ENCODE measurements at places on chromosomes 3 and 15.

DNA sequence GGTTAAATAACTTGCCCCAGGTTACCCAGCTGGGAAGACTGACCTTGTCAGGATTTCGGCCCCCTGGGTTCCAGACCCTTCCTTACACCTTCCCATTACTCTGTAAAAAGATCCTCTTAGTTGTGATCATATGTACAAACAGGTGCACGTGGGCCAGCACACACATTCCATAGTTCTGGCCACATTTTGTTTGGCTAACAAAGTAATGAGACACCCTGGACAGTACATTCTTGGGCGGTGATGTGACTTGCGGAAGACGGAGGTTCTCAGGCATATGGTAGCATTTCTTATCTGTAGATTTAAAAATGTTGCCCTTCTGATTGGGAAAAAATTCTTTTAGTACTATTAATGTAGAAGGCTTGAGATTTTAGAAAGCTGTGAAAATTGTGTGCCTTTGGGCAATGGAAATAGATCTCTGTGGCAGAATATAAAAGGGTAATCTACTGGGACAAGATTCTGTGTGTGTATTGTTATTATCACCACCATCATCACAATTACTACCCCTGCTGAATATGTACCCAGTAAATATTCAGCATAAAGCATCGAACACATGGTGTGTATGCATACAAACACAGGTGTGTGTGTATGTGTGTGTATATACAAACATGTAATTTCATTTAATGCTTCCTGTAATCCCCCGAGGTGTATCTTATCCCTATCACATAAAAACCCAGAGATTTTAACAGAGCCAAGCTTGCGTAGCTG, 205.4 kb upstream of the UBE2E1 start:
- no peak for DNase-seq

- no peak for DNase-seq
These were observed 111.2 kb upstream of the STT3B start for GRCh38 chr3:31421314-31422048.

- DNase-seq, result peak; percentile 66
These were observed 97.3 kb downstream of the TOP2B start for GRCh38 chr3:25567388-25567787.

DNA sequence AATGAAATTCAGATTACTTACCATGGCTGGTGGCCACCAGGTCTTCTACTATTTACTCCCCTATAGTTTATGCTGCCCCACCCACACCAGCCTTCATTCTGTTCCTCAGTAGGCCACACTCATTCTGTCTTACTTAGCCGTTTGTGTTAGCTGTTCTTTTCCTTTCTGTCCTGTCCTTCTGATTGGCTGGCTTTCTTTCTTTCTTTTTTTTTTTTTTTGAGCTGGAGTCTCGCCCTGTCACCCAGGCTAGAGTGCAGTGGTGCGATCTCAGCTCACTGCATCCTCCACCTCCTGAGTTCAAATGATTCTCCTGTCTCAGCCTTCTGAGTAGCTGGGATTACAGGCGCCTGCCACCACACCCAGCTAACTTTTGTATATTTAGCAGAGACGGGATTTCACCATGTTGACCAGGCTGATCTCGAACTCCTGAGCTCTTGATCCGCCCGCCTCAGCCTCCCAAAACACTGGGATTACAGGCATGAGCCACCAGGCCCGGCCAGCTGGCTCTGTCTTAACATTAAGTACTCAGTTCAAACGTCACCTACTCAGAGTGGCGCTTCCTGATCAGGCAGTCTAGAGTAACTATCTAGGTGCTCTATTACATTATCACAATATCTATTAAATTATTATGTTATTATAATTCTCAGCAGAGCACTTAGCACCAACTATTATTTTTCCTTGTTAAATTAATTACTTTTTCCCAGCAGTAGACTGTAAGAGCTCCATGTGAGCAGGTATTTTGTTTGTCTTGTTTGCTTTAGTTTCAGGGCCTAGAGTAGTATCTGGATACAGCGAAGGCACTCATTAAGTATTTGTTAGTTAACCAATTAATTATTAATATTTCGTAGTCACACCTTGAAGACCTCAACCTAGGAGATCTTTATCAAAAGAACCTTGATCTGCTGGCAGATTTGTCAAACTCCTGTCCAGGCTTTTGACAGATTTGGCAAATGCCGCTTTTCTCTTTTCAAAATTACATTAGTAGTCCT, 6.4 kb downstream of the CMSS1 start:
- no peak for DNase-seq

DNA sequence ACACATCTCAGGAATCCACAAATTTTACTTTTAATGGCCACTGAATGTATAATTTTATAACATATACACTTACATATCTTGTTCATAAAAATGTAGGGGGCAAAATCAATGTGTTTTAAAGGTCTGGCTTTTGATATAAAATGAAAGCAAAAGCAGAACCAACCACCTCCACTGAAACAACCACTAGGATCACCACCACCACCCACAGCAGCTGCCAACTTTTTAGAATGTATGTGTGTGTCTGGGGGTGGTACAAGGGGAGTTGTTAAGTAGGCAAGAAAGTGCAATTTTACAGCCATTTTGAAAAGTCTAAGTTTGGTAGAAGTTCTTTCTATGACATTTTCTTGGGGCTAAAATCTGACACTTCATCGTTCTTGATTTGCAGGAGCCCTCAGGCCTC, 44.0 kb downstream of the OTOL1 start:
- no peak for DNase-seq

GRCh38 chr3:46183330-46183729, 24.8 kb downstream of the CCR1 start:
- no peak for DNase-seq

DNA sequence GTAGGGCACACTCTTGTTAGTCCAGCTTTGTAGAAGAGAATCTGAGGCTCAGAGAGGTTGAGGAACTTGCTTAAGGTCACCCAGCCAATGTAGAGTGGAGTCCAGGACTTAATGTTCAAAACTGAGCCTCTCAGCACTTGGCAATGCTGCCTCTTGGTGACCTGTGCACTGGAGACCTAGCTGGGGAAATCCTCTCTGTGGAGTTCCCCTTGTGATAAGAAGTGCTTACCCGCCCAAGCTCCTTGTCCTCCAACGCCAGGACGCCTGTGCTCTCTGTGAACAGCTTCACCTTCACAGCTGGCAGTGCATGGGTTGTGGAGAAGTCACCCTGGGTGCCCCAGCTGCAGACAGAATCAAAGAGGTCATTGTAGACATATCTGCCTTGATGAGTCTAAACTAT, 219.1 kb upstream of the FEZF2 start:
- no peak for DNase-seq

DNA sequence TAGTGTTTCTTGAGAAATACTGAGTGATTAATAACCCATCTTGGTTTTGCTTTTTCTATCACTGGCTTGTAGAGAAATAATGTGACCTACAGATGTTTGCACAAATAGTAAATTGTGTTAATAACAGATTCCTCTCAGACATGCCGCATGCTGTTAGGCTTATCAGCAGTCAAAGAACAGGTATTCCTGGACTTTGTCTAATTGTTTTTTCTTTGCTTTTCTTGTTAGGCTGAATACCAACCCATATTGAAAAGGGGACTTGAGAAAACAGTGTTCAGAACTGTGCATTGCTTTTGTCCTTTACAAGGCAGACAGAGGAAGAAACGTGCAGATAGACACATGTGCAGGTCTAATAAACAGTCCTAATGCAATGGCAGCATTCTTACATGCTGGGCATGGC, 51.0 kb upstream of the RARB start:
- no peak for DNase-seq

DNA sequence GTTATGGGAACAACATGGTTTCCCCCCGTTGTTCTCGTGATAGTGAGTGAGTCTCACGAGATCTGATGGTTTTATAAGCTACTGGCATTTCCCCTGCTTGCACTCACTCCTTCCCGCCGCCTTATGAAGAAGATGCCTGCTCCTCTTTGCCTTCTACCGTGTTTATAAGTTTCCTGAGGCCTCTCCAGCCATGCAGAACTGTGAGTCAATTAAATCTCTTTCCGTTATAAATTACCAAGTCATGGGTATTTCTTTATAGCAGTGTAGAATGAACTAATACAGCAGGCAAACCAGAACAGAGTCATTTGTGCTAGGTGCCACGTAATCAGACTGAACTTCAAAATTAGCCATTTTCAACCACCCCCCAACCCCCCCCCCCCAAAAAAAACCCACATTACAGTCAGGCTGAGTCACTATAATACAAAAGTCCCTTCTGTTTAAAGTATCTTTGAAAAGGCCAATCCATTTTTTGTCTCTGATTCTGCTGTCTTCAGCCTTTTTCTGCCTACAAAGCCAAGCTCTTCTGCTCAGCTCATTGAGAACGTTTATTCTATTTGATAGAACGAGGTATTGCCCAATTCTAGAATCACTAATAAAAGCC, 4.1 kb downstream of the OR4F6 start:
- DNase-seq, result no peak

DNA sequence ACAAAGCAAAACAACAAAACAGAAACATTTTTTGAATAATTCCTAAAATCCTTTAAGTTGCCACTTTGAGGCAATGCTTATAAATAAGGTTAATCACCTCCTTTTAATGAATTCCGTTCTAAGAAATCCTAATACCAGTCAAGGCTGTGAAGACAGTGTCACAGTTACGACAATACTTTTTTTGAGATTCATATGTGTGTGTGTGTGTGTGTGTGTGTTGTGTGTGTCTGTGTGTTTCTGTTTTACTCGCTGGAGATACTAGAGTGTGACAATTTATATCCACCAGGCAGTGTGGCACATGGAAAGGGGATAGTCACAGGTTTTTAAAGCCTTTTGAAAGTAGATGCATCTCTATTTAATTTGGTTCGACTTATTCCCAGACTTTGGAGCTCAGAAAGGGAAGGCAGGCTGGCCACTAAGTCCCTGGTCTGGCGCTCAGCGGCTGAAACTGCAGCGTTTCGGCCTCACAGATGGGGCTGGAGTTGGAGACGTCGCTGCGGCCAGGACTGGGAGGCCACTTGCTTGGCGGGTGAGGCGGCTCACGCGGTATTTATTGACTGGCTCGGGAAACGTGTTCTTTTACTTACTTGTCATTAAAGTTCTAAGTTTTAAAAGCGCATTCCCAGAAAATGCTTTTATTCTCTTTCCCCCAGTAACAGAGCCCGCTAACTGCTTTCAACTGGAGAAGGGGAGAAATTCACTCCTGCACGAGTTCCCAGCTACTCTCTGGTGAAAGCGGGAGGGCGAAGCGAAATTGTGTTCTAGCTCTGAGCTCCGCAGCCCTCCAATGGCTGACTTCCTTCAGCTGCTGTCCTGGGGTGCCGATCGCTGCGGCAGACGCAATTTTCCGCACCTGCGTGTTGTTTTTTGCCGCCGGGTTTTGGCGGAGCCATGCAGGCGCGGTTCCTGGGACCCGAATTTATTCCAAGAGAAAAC, 13.7 kb downstream of the ZIC1 start:
- DNase-seq, result no peak

DNA sequence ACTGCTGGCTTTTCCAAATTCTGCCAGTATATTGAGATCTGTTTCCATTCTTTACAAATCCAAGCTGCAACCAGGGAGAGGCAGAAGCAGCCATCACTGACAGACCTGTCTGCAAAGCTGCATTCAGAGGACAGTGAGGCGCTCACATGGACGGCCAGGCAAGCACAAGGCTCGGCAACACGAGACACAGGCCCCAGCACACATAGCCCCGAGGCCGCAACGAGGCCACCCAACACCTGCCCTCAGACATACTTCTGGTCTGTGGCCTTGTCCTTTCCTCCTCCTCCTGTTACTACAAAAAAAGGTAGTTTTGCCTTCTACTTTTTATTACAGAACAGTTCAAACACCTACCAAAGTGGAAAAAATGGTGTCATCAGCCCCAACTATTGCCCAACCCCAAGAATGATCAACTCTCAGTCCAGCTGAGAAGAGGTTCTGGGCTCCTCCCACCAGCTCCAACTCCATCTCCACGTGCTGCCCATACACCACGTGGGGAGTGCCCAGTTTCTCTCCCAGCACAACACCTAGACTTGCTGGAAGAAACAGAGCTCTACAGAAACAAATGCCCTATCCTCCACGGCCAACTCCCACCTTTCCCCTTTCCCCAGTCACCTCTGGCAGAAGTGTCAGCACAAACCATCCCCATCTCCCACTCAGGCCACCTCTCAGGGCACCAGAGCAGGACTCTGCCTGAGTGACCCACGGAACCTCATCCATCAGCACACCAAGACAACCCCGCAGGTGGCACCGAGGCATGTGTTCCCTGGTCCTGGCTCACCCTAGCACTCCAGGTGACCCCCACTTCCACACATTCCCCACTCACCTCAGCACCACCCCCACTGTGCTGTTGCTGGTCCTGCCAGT, 7.4 kb downstream of the ZXDC start:
- no peak for DNase-seq

- DNase-seq, result no peak
These were observed 257.4 kb upstream of the CBLB start for GRCh38 chr3:106126067-106126845.

- no peak for DNase-seq
These were observed 187.3 kb upstream of the ATP11B start for GRCh38 chr3:182605882-182606611.

- no peak for DNase-seq
These were observed 54.1 kb downstream of the NFKBIZ start for GRCh38 chr3:101903451-101903871.

DNA sequence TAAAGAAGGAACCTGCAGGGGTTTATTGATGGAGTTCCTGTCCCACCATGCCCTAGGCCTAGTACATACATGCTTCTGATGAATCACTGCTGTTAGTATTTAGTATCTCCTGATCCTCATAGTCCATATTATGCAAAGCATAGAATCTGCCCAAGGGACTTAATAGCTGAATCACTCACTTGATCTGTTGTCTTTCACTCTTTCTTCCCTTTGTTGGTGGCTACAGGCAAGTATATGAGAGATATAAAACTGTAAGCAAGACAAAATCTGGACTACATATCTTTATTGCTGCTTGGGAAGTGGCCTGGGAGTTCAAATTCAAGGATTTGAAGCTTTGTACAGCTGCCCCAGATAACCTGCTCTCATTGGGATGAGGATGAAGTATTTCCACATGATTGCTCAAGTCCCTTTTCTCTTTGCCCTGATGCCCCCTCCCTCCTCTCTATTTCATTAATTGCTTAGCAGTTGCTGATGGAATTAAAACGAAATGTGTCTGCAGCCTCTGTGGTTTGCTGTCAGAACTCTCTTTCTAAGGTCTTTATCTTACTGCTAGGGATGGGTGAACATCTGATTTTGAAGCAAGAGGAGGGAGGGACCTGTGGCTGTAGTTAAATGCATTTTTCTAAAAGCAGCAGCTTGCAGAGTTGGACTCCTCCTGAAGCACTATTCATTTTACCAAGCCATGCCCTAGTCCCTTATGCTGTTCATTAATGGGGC, 114.1 kb downstream of the ZNF609 start:
- no peak for DNase-seq

- DNase-seq, result no peak
These were observed 60.8 kb downstream of the NSMCE3 start for GRCh38 chr15:29208836-29209235.

DNA sequence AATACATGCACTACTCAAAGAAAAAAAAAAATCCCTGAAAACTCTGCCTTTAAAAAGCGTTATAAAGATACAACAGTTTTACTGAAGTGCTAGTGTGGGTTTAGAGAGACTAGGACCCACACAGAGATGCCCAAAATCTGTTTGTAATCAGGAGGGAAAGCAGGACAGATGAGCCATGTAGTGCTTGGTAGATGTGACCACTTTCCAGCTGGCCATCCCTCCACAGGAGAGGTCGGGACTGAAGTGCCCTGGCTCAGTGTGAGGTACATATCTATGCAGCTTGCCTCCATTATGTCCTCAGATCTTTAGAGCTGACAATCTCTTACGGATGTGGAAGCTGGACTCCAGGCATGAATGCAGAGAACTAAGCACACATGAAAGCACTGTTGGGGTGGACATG, 57.5 kb upstream of the NANOGP8 start:
- DNase-seq, result no peak
